ENCODE measurements at places on chromosomes 1 and 21. TPM values are rescaled to one million over a fixed set of nuclear protein-coding genes. Genes with fewer than 3 reads are reported as not detected.

Gene CFAP126
- total RNA-seq: not detected

DNA sequence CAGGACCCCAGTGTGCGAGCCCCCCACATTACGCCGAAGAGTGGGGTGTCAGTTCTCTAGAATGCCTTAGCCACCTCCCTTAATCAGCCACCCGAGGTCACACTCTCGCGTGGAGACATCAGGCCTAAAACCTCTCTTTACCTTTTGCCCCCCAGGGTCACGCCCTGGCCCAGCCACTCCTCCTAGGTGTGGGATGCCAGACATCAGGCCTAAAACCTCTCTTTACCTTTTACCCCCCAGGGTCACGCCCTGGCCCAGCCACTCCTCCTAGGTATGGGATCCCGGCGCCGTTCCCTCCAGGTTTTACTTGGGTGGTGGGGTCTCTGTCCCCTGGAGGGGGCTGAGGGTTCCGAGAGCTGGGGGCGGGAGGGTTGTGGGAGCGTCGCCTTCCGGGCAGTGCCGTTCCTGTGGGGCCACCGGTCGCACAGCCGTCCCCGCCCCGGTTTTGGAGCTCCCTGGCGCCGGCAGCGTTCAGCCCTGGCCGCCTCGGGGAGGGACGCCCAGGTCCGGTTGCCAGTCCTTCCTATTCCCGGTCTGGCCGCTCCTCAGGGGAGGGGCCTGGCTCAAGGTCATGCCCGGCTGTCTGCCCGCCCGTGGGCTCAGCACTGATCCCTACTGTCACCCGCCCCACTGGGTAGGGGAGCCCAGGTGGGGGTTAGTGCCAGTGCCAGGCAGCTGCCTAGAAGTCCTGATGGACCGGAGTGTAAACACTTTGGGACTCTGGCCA lies 882 bp downstream of the VPS13D start:
- peak; percentile 70 for DNase-seq

DNA sequence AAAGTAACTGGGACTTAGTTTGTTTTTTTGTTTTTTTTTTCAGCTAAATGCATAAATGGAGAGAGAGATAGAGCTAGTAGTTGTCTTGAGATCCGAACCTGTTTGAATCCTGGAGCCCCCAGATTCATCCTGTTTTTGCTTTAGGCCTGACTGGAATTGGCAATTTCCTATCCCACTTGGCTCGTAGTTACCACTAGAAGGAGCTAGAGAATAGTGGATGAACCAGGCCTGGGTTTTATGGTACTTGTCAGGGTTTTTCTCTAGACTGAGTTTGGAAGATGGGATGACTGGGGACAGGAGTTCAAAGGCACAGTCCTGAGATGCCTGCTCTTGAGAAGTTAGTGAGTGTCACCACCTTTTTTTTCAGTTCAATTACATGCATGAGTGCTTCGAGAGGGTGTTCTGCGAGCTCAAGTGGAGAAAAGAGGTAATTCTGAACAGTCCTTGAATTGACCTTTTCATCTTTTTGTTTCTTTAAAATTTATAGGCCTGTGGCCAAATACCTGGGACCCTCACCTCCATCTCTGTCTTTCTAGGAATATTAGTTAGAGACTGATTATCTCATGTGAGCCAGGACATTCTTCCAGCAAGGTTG lies 23.4 kb downstream of the CELF3 start:
- DNase-seq: peak; percentile 54

GRCh38 chr1:19837866-19838265 lies 22.8 kb upstream of the RNF186 start:
- no peak for DNase-seq

GRCh38 chr1:15046487-15047165 lies 106.9 kb upstream of the TMEM51 start:
- DNase-seq: peak; percentile 87

- DNase-seq: no peak
Measured at GRCh38 chr1:40258445-40258769, 371 bp downstream of the ZMPSTE24 start.

GRCh38 chr1:167605576-167605975 lies 24.5 kb upstream of the RCSD1 start:
- DNase-seq: no peak

- DNase-seq: no peak
Measured at GRCh38 chr1:150661156-150661555, 31.7 kb upstream of the ENSA start.

Gene SELP
- total RNA-seq: not detected

Gene DNAJC6
- total RNA-seq: 4.0 TPM

Gene PBX1
- not detected for total RNA-seq

Gene PLEKHG5
- 1.3 TPM for total RNA-seq

Gene SLC35F3
- total RNA-seq: 10.9 TPM

DNA sequence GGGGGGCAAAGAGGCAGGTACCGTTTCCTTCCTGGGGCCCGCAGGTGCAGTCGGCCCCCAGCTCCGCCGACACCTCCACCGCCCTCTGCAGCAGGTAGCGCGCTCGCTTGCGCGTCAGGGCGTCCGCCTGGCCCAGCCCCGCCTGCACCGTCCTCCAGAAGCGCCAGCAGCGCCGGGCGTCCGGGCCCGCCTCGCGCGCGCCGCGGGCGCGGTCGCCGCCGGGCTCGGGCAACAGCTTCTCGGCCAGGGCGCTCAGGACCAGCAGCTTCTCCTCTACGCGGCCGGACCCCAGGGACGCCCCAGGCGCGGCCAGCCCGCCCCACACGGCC lies 863 bp downstream of the TARBP1 start:
- peak; percentile 92 for DNase-seq
